ENCODE measurements at places on chromosomes 1 and 21. TPM values are rescaled to one million over a fixed set of nuclear protein-coding genes. Genes with fewer than 3 reads are reported as not detected.

- DNase-seq, result no peak
These were observed 65.3 kb upstream of the SAMD13 start for GRCh38 chr1:84236256-84236655.

GRCh38 chr1:103120981-103121380 lies 12.7 kb upstream of the COL11A1 start:
- no peak for DNase-seq

DNA sequence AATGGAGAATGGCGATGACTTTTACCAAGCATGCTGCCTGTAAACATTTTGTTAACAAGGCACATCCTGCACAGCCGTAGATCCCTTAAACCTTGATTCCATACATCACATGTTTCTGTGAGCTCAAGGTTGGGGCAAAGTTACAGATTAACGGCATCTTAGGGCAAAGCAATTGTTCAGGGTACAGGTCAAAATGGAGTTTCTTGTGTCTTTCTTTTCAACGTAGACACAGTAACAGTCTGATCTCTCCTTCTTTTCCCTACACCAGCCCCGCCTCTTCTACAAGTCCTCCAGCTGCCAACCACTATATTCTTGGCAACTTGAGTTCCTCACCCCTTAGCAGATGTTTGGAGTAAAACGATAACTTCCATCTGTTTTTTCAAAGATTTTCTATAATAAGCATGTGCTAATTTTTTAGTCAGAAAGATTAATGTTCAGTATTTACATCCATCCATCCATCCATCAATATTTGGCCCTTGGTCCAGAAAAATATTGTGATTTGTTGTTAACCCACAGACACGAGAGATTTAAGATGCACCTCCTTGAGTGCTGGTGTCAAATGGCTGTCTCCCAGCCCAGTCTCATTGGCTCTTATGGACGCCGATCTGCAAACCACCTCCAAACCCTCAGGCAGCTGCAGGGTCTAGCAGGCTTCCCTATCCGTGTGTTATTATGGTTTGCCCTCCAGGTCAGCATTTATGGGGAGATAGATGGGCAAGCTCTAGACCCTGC lies 3.8 kb downstream of the DNALI1 start:
- DNase-seq, result no peak

GRCh38 chr1:202143768-202144401 lies 652 bp downstream of the ARL8A start:
- DNase-seq, result peak; percentile 49

GRCh38 chr1:25702101-25702775 lies 85.6 kb downstream of the MAN1C1 start:
- DNase-seq, result no peak

DNA sequence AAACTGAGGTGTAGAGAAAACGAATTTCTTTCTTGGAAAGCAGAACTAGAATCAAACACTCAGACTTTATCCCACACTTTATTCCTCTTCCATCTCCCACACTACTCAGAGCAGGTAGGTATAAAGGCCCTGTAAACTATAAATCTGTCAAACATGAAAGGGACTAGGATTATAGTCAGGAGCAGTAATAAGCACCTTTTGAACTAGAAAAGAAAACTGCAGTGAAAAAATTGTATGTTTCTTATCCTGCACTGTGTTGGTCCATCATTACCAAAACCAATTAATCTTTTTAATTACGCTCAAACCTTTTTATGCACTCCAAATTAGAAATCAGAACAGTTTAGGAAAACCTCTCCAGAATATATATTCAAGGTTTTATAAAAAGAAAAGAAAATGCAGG lies 47.6 kb downstream of the LPAR3 start:
- no peak for DNase-seq

DNA sequence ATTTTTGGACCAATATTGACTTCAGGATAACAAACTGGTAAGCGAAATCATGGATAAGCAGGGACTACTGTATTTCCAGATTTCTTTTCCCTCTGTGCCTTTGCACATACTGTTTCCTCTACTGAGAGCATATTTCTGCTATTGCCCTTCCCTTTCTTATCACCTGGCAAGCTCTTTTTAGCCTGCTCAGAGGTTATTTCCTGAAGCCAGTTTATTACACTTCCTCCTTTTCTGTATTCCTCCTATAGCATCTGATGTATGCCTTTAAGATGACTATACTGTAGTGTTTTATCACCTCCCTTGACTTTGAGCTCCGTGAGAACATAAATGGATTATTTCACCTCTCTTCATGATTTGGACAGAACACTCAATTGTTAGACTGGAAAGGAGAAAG lies 49.0 kb downstream of the MAGI3 start:
- DNase-seq, result no peak

- no peak for DNase-seq
These were observed 83.8 kb downstream of the NIBAN1 start for GRCh38 chr1:184890539-184890973.

RXRG gene
- 0.20 TPM for total RNA-seq

DENND1B gene
- 25.7 TPM for total RNA-seq

GJA8 gene
- not detected for total RNA-seq

JAM2 gene
- 3.7 TPM for total RNA-seq

SLC37A1 gene
- 98.5 TPM for total RNA-seq

MASP2 gene
- total RNA-seq, result not detected

MRPL39 gene
- 44.0 TPM for total RNA-seq

CCDC27 gene
- not detected for total RNA-seq

FCMR gene
- 2.7 TPM for total RNA-seq

All from colonic mucosa (tissue), 4 donors.